NCI-H748 treated with DMSO at 0.1 percent for 48 hours (cell line): ENCODE measurements at places on chromosomes 16 and 17.

DNA sequence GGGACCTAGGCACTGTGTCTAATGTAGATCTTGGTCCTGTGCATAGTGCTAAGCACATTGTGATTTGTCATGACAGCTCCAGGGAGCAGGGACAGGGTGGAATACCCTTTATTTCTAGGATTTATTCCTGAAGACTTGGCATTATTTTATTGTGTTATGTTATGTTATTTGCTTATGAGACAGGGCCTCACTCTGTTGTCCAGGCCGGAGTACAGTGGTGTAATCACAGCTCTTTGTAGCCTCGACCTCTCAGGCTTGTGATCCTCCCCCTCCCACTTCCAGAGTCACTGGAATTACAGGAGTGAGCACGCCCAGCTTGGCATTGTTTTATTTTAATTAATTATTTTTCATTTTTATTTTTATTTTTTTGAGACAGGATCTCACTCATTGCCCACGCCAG lies 40.5 kb upstream of the USP7 start:
- DNase-seq: no peak

DNA sequence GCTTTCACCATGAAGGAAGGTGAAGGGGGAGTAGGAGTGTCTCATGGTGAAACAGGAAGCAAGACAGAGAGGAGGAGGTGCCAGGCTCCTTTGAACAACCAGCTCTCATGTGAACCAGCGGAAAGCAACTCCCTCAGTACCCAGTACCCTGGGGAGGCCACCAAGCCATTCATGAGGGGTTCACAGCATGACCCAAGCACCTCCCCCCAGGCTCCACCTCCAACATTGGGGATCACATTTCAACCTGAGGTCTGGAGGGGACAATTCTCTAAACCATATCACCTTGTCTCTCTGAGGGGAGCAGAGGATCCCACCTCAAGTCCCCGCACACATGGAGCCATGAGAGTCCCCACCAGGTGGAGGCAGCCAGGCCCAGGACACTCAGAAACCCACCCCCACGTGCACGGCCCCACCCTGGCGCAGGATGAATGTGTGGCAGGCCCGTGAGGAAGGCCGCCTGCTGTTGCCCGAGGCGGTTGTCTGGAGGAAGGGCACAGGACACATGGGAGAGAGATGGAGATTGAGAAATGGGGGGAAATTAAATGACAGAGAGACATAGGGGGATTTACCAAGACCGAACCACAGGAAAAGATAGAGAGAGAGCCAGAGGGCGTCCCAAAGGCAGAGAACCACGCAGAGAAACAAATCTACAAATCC lies 85.9 kb downstream of the TMEM132E start:
- DNase-seq: no peak

DNA sequence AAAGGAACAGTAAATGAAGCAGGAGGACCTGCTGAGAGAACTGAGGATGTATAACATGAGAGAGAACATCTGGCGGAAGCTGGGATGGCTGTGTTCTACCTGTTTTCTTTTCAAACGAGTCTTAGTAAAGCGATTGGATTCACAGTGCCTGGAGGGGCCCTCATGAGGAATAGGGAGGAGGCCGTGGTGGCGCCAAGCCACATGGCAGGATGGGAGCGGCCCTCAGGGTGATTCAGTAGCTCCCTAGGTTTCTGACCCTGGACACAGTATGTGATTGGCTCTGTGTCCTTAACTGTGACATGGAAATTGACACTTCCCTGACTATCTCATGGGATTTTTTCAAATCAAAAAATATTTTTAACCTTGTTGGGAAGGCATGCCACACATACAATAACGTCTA lies 32.1 kb downstream of the USP43 start:
- DNase-seq: no peak

- no peak for DNase-seq
Observed at GRCh38 chr17:48576479-48577309, 1.5 kb downstream of the HOXB4 start.

- DNase-seq: no peak
Observed at GRCh38 chr16:19690196-19690595, 27.8 kb downstream of the KNOP1 start.

DNA sequence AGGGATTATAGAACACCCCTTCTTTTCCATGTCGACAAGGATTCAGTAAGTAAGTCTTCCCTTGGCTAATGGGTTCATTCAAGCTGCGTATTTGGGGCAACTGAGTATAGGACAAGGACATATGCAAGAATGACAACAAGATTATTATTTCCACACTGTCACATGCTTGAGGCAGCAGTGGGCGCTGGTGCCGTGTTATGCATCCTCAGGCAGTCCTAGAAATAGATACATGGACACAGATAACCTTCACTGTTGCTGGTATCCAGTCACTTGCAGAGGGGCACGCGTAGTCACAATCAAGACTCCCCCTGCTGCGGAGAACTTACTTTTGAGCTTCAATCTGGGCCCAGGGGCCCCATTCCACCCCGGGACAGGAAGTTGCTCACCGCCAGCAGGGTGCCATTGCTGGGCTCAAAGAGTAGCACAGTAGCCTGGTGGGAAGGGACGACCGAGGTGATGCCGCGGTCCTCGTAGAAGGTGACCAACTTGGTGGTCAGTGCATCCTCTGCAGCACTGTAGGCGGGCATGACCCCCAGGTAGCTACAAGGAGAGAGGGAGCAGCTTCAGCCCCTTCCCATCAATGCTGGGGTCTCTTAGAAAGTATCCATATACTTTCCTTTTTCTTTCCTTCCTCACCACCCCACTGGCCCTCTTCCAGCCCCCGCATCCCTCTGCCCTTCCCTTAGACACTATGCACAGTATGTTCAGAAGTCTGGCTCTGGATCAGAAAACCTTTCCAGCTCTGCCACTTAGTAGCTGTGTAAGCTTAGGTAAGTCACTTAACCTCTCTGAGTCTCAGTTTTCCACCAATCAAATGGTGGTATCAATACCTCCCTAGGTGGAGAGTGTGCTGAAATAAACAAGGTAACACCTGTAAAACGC lies 804 bp downstream of the CRYM start:
- peak; percentile 2 for DNase-seq

- DNase-seq: no peak
Observed at GRCh38 chr16:30530163-30531037, 4.0 kb upstream of the ZNF768 start.

DNA sequence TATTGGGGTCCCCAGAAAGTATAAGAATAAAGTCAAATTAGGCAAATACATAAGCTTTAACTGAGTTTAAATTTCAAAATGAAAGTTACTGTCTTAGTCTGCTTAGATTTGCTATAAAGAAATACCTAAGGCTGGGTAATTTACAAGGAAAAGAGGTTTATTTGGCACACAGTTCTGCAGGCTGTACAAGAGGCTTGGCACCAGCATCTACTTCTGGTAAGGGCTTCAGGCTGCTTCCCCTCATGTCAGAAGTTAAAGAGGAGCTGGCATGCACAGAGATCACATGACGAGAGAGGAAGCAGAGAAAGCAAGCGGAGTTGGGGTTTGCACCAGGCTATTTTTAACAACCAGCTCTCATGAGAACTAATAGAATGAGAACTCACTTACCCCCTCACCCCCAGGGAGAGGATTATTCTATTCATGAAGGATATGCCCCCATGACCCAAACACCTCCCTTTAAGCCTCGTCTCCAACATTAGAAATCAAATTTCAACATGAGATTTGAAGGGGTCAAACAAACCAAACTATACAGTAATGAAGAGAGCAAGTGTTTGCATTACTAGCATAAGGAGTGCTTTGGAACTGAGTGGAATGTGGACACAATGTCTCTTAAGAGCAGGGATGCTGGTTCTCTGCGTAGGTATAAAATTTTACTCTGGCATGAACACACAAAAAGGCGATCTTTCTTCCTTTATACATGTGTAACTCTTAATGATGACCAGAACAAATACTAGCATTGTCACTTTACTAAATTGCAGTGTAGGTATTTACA lies 292.8 kb upstream of the PMFBP1 start:
- DNase-seq: no peak

- DNase-seq: peak; percentile 7
Observed at GRCh38 chr16:21158208-21159110, at the start of gene LDAF1. LDAF1 (plus strand) TSS chr16:21158674; CDS start chr16:21161183, 2,509 bp downstream.

DNA sequence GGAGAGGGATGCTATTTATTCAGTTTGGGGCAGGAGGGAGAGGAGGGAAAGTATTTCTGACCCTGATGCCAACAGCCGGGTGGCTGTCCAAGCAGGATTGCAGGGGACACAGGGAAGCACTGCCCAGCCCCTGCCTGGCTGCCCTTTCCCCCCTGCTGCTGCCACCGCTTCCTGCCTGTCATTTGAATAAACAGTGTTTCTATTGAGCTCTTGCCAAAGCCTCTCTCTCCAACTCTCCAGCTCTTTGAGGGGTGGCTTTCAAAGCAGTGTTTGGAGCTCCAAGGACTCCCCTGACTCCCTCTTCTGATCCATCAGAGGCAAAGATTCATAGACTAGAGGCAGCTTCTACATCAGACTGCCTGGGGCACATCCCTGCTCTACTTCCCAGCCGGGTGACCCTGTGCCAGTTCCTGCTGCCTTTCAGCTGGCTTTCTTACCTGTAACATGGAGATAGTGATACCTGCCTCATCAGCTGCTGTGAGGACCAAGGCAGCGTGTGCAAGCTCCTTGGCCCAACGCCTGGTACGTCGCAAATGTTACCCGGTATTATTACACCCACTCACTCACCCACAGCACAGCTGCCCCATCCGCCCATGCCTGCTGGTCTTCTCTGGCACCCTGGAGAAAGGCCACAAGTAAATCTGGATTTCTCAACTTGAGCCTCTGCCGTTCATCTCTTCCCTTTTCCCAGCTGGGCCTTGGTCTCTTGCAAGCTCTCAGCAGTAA lies 9.5 kb downstream of the PROCA1 start:
- no peak for DNase-seq

DNA sequence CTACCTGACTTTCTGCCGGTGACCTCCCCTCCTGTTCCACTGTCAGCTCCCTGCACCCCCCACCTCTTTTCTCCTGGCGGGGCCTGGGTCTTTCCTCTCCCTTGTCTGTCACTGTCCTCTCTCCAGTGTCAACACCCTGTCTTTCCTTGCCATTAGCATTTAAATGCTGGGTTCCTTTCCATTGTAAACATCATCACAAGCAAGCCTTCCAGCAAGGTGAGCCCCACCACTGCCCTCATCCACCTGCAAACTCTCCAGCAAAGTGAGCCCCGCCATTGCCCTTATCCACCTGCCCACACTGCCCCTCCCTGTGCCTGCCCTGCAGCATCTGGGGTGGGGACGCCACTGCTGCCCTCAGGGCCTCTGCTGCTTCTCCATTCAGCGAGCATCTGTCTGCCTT lies 195.0 kb downstream of the ENGASE start:
- no peak for DNase-seq

- DNase-seq: no peak
Observed at GRCh38 chr16:73871088-73871733, 425.4 kb upstream of the PSMD7 start.

DNA sequence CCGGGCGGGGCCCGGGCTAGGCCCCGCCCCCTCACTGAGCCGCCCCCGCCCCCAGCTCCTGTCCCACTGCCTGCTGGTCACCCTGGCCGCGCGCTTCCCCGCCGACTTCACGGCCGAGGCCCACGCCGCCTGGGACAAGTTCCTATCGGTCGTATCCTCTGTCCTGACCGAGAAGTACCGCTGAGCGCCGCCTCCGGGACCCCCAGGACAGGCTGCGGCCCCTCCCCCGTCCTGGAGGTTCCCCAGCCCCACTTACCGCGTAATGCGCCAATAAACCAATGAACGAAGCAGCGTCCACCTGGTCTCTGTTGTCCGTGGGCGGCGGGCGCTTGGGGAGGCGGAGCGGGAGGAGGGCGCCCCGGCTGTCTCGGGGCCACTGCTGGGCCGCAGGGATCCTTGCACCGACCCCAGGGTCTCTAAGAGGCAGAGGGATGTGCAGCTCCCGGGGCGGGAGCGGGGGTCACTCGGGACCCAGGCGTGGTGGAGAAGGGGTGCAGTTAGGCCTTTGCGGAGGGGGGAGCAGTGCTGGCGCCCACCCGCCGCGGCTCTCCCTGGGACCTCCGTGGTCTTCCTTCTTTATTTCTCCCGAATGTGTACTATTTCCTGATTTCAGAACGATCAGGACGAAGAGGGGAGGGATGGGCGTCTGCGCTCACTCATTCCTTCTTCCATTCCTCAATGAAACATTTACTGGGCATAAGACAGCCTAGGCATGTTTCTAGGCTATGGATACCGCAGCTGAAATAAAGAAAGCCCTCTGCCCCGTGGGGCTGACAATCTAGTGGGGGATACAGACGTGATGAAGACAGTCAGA lies 2.0 kb downstream of the HBZ start:
- DNase-seq: no peak

- no peak for DNase-seq
Observed at GRCh38 chr16:50888486-50889261, 146.8 kb downstream of the CYLD start.

GRCh38 chr17:79615926-79616325 lies 5.1 kb upstream of the RBFOX3 start:
- no peak for DNase-seq

- peak; percentile 85 for DNase-seq
Observed at GRCh38 chr16:54053891-54054820, 232.4 kb downstream of the IRX3 start.

DNA sequence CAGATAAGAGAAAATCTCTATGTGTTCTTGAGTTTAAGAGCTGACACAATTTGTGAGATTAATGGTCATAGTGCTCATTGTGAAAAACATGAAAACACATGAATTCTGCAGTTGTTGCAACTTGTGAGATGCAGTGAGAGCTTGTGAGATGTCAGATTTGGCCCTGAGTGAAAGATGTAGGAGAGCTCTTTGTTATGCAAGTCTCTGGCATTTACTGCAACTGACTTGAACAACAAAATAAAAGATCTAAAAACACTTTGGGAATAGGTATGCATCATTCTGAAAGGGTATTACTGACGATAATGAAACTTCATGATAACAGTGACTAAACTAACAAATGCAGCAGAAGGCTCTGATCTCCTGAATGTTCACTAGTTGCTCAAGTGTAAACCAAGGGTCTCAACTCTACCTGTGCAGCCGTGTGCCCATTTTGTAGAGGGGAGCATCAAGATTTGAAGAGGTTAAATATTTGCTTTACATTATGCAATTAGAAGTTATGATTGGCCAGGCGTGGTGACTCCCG lies 50.8 kb upstream of the SMIM36 start:
- no peak for DNase-seq

DNA sequence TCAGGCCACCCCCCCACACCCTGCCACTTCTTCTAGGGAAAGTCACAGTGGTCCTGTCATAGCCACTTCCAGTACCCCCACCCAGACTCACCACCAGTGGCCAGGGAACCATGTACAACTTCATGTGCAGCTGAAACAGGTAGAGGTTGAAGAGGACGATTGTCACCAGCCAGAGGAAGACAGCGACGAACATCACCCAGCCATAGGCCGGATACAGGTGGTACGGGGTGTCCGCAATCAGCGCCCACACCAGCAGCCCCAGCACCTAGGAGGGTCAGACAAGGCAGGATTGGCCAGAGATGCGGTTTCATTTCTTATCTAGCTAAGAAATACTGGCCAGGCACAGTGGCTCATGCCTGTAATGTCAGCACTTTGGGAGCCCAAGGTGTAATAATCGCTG lies 16.7 kb downstream of the ARL2BP start:
- DNase-seq: no peak

- no peak for DNase-seq
Observed at GRCh38 chr16:71893888-71894228, 1.5 kb upstream of the IST1 start.

DNA sequence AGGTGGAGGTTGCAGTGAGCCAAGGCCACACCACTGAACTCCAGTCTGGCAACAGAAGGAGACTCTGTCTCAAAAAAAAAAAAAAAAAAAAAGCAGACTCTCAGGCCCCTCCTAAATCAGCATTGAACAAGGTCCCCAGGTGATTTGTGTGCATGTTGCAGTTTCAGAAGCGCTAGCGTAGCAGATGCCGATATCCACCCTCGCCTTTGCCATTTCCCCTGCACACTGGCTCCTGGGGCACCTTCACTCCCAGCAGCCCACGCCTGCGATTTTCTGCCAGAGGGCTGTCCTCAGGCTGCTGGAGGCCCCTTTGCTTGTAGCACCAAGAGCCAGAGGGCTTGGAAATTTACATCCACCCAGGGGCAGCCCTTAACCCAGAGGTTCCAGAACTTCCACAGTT lies 95.6 kb downstream of the WSCD1 start:
- no peak for DNase-seq
